ENCODE measurements at places on chromosomes 12 and 14.

DNA sequence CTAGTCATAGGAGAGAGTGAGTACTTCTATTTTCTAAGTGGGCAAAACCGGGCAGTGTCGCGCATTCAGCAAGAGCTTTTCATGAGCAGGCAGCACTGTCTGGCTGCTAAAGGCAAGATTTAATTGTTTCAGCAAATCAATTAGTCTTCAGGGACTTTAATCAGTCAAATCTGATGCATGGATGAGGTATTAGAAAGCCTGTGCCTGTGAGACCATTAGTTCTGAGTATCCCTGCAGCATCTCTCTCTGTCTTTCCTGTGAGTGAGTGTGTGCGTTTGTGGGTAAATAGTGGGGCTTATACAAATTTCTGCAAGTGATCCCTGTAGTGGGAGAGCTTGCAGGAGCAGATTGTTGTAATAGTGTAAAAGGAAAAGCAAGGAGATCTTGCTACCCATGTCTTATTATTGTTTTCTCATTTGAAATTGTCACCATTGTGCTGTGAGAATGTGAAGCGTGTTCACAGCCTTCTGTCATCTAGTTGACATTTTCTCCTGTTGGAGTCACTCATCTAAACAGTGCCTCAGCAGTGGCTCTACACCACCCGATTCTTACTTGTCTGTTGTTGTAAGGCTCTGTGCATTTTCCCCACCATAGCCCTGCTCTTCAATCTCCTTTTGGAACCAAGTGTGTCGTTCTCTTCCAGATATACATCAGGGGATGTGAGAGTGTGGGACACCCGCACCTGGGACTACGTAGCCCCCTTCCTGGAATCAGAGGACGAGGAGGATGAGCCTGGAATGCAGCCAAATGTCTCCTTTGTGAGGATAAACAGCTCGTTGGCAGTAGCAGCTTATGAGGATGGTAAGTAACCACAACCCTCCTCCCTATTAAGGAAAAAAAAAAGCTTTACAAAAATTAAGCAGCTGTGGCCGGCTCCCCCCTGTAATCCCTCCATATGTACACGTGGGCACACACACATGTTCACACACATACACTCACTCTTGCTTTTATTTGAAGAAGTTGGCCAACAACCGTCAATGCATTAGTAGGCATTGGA lies 53.6 kb downstream of the FBXW8 start:
- no peak overlapping the region for H3K27ac ChIP-seq
- H3K27me3 ChIP-seq = no peaks in the 10 kb centered on the region
- H3K4me3 ChIP-seq = no peak overlapping the region
- peaks cover 19% of the 10 kb centered on the region for H3K36me3 ChIP-seq
- H3K4me1 ChIP-seq = peaks cover 25% of the 10 kb centered on the region

DNA sequence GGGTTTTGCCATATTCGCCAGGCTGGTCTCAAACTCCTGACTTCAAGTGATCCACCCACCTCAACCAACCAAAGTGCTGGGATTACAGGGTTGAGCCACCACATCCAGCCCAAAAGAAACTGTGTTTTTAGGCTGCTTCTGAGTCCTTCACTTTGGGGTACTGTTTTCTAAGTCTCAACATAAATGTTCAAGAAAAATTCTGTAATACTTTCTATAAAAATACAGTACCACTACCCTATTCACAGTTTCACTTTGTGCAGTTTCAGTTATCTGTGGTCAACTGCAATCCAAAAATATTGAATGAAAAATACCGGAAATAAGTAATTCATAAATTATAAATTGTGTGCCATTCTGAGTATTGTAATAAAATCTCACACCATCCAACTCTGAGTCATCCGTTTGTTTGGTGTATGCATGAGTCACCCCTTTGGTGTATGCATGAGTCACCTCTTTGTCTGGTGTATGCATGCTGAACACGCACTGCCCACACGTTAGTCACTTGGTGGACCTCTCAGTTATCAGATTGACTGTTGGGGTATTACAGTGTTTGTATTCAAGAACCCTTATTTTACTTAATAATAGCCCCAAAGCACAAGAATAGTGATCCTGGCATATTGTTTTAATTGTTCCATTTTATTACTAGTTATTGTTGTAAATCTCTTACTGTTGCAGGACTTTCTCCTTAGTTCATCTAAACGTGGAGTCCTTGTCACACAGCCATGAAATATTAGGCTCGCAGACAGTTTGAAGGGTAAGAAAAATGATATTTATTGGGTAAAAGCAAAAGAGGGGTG lies 190.2 kb downstream of the FSCB start:
- no peaks in the 10 kb centered on the region for H3K27me3 ChIP-seq
- no peaks in the 10 kb centered on the region for H3K36me3 ChIP-seq
- H3K4me3 ChIP-seq = no peak overlapping the region

- peaks cover 35% of the 10 kb centered on the region for H3K36me3 ChIP-seq
- H3K27ac ChIP-seq = no peak overlapping the region
- no peaks in the 10 kb centered on the region for H3K27me3 ChIP-seq
- no peak overlapping the region for H3K4me3 ChIP-seq
These were observed 56.2 kb upstream of the VPS33A start for GRCh38 chr12:122322501-122322900.

DNA sequence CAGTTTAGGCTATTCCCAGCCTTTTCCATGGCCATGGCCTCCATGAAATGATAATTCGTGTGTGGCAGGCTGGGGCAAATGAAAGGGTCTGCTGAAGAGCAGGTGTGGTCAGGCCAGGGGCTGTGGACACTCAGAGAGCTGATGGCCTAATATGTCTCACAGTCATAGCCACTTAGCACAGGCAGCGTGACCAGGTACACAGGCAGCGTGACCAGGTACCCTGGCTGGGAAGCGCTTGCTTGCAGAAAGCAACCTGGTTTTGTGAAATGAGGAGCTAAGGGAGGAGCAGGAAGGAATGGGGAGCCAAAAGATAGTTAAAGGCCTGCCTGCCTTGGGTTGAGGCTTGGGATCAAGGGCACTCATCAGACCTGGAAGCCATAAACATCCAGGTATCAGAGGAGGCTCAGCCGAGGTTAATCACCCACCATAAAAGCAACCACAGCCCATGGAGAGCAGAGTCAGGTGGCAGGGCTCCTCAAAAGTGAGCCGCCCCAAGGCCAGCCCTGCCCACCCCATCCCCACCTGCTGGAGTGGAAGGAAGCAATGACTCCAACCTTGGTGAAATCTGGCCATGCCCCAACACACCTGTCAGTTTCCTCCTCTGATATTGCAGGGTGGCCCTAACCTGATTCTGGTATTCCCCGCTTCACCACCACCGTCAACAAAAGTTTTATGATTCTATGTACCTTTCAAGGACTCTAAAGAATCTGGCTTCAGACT lies 8.0 kb upstream of the KRT8 start:
- H3K4me3 ChIP-seq = no peak overlapping the region
- H3K27ac ChIP-seq = no peak overlapping the region
- no peaks in the 10 kb centered on the region for H3K27me3 ChIP-seq
- no peaks in the 10 kb centered on the region for H3K4me1 ChIP-seq
- H3K36me3 ChIP-seq = no peaks in the 10 kb centered on the region
- DNase-seq = no peak

All from activated CD4-positive, alpha-beta memory T cell treated with anti-CD3 and anti-CD28 coated beads for 36 hours (primary cell).